Stimulated activated CD8-positive, alpha-beta memory T cell treated with anti-CD3 and anti-CD28 coated beads, Interleukin-2, amount 100 ng/mL, for 48 hours (primary cell): ENCODE measurements at places on chromosomes 5 and 9.

GRCh38 chr5:179235416-179236400, 109.6 kb downstream of the ADAMTS2 start:
- no peak for DNase-seq

- no peak for DNase-seq
These were observed 107.1 kb upstream of the LMX1B start for GRCh38 chr9:126506361-126507317.

- no peak for DNase-seq
These were observed 348.8 kb downstream of the SH3GL2 start for GRCh38 chr9:17927616-17928015.

DNA sequence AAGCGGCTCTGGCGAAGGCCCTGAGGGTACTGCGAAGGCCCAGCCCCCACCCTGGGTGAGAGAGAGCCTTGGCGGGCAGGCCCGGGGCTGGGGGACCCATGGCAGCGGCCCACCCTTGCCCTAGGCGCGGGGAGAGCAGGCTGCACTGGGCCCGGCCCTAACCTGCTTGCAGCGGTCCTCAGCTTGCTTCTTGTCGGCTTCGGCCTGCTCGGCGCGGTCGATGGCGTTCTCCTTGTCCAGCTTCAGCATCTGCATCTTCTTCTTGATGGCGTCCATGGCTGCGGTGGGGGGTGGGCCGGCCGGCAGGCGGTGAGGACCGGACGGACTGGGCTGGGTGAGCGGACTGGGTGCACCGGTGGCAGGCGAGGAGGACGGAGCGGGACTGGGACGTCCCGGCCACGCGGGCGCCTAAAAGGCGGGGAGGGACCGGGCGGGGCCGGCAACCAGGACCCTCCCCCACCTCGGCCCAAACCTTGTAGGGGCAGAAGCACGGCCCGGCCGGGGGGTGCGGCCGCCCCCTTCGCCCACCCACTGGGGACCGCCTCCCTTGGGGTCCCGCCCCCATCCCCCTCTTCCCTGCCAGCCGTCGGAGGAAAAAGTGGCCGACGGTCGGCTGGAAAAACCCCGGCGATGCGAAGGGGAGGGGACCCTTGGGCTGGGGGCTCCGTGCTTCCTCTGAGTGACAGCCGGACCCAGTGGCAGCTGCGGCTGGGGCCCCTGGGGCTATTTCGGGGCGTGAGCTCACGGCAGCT, at the start of gene TPM2:
TSS of gene TPM2 (minus strand) at position 384 of the 752 bp plus-strand sequence. CDS start at position 276, 108 bp downstream.
- DNase-seq, result no peak

DNA sequence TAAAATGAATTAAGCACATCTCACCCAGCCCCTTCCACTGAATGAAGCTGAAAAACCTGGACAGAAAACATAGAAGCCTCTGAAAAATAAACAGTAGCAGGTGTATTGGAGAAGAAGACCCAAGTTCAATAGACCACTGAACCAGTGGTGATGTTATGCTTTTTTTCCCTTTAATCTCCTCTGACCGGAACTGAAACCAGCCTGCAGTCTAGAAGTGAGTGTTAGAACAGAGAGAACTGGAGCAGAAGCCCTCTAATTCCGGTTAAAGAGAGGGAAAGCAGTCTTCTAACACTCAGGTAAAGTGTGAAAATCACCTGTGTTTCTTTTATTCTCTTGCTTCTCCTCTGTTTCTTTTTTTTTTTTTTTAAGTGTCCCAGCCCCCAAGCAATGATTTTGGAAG, 83.5 kb upstream of the CCL21 start:
- no peak for DNase-seq

GRCh38 chr5:92678640-92679039, 902.4 kb downstream of the NR2F1-AS1 start:
- DNase-seq, result no peak

GRCh38 chr5:95760273-95761191, 29.4 kb downstream of the RHOBTB3 start:
- DNase-seq, result no peak

- no peak for DNase-seq
These were observed 5.2 kb downstream of the CFAP77 start for GRCh38 chr9:132415181-132415580.

GRCh38 chr9:123389070-123389469, 33.1 kb downstream of the CRB2 start:
- DNase-seq, result no peak

DNA sequence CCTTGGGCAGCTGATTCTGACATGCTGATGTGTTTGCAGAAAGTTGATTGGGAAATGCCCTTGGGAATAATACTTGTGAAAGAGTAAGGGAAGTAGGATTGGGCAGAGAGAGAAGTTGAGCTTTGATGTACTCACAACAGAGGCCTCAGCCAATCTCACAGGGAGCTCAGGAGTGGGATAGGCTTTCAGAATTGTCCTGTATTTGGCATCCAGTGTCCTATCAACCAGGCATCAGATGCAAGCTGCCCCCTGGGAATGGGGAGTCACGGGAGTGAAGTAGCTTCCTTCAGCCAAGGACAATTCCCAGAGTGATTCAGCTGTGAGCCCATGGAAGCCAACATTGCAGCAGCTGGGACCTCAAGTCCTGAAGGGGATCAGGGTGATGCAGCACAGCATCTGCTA, 39.6 kb downstream of the DMAC1 start:
- no peak for DNase-seq

- no peak for DNase-seq
These were observed 74.9 kb downstream of the GTF3C4 start for GRCh38 chr9:132744881-132745755.

- no peak for DNase-seq
These were observed 137.3 kb upstream of the ANKH start for GRCh38 chr5:15008921-15009320.

DNA sequence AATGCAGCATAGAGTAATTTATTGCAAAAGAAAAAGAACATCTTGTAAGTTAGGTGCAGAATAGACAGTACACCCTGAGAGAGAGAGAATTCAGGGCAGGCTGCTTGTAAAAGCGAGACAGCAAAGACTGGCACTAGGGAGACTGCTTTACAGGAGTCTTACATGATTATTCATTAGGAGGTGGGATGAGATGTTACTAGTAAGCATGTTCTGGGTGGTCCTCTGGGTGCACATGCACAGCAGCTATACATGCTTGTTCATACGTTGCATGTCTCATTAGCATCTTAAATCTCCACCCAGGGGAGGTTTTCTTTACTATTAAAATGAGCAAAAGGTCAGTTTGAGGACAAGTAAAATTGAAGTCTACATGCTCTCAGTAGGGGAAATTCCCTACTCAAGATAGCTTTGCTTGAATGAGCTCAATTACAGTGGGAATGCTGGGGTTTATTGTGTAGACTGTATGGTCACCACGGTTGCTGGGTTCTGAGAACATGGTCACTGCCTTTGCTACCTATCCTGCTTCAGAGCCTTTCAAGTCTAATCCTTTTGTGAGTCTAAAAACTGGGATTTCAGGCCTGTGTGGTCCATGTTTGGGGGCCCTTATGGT, 60.6 kb downstream of the RGS7BP start:
- DNase-seq, result no peak

DNA sequence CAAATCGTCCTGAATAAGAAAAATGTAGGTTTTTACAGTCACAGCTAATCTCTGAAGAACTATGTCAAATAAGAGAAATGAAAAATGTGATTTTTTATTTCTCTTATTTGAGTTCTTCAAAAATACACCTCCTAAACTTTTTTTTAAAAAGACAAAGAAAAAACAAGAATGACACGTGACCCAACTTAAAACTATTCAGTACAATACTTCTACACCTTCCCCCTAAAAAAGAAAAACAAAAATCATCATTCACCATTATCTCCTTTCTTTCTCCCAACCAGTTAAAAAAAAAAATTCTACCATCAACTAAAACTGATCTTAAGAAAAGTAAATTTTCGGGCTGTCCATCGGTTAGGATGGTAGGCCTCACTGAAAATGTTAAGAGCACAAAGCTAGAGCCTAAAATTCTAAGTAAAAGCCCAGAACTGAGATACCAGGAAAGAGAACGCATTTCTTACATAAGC, 2.1 kb downstream of the RNF145 start:
- DNase-seq, result no peak

- DNase-seq, result no peak
These were observed 86.7 kb upstream of the TAS2R1 start for GRCh38 chr5:9716838-9717281.

GRCh38 chr9:131478911-131479310, 23.8 kb upstream of the POMT1 start:
- no peak for DNase-seq

- no peak for DNase-seq
These were observed 249.3 kb downstream of the DNAH5 start for GRCh38 chr5:13695076-13695712.

DNA sequence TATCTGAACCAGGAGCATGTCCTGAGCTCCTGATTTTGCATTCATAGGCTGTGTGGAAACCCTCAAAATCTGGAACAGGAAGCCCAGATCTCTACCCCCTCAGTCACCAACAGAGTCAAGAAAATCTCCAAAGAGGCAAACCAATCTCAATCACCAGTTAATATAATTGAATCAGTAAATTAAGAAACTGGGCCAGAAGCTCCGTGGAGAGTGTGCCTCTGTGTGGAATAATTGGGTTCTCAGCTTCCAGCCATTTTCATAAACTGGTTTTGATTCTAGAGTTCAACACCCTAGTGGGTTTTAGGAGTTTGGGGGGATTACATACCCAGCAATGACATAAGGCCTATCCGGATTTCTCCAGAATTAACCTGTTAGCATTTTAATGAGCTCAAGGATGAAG, 362.9 kb downstream of the IRX2 start:
- DNase-seq, result no peak

DNA sequence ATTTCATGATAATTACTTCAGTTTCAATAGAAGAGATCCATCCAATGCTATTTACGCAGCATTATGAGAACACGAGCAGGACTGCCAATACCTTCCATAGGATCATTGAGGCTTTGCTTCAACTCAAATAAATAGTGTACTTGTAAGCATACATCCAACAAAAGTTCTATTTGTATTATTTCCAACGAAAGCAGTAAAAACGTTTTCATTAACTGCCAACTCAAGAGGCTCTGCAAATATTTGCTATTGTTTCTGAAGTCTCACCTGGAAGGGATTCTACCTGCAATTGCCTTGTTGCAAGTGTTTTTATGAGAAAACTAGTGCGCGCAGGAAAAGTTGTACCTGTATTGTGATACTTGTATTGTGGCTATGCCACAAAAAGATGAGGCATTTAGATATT, 11.0 kb upstream of the GNPDA1 start:
- no peak for DNase-seq

GRCh38 chr5:43313854-43314457, 744 bp upstream of the HMGCS1 start:
- no peak for DNase-seq

GRCh38 chr5:146426853-146427618, 20.1 kb upstream of the TCERG1 start:
- DNase-seq, result no peak

DNA sequence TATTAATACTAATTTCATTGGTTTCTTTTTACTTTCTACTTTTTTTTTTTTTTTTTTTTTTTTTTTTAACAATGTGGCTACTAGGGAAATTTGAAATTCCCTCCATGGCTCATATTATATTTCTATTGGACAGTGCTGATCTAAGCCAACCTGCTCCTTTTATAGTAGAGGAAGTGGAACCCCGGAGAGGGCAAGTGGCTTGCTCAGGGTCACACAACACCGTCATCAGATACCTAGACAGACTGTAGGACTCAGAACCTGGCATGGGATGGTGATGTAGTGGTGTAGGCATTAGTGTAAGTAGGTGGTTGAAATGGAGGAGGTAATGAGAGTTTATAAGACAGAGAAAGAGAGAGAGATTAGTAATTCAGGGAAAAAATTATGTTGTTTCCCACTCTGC, 10.8 kb downstream of the ZNF618 start:
- DNase-seq, result no peak

GRCh38 chr9:112917047-112917986, 26.6 kb upstream of the SLC46A2 start:
- no peak for DNase-seq

DNA sequence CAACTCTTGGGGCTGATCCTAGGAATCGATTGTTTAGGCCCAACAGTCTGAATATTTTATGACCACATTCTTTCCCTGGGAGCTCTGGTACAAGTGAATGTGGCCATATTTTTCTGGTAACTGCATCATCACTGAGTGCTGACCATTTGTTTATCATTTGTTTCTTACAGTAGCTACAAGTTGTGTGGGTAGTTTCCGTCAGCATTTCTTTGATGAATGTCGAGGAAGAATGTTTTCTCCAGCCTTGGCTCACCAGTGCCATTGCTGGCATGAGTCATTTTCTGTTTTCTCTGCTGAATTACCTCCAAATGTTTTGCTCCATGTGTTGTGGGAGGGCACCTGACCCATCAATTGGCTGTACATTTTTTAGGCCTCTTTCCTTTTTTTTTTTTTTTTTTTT, 14.1 kb upstream of the CARD19 start:
- DNase-seq, result no peak

DNA sequence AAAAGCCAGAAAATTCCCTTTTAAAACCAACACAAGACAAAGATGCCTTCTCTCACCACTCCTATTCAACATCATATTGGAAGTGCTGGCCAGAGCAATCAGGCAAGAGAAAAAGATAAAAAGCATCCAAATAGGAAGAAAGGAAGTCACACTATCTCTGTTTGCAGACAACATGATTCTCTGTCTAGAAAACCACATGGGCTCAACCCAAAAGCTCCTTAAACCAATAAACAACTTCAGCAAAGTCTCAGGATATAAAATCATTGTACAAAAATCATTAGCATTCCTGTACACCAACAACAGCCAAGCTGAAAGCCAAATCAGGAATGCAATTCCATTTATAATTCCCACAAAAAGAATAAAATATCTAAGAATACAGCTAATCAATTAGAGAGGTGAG, 112.0 kb downstream of the ADAMTSL1 start:
- DNase-seq, result no peak

- no peak for DNase-seq
These were observed 77.0 kb downstream of the LIFR start for GRCh38 chr5:38479315-38479904.

- no peak for DNase-seq
These were observed 35.0 kb downstream of the TEX10 start for GRCh38 chr9:100317706-100318105.

- no peak for DNase-seq
These were observed at the start of gene IFNA2 for GRCh38 chr9:21385131-21385670. IFNA2 (minus strand) TSS chr9:21385398; CDS start chr9:21385329, 69 bp downstream.

DNA sequence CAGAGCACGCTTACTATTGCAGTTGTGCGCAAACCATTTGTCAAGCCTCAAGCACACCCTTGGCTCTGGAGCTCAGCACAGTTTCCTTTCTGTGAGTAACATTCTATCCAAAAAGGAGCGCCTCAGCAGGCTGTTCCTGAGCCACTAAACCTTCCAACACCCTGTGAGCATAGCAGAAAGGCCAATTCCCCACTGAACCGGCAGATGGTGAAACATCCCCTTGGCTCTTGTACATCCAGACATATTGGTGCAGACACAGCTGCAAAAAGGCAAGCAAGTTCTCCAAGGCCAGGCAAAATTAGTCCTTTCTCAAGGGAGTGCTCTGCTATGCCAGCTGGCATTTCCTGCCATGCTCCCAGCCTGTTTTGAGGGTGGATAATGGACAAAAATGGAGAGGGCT, 44.1 kb upstream of the CEMIP2 start:
- DNase-seq, result no peak

GRCh38 chr5:43209060-43209459, 17.0 kb downstream of the NIM1K start:
- DNase-seq, result no peak

- no peak for DNase-seq
These were observed 118.2 kb downstream of the ENTREP1 start for GRCh38 chr9:69443178-69443577.

GRCh38 chr9:135076143-135076875, 11.2 kb upstream of the OLFM1 start:
- DNase-seq, result no peak
